ENCODE measurements at places on chromosomes 4 and X. TPM values are rescaled to one million over a fixed set of nuclear protein-coding genes. Genes with fewer than 3 reads are reported as not detected.
A peak's percentile ranks its signal among the peaks of the same experiment; 100 is the strongest.

- no peak for DNase-seq
Measured at GRCh38 chrX:46330981-46331380, 214.2 kb downstream of the ZNF674 start.

The ITM2A gene
- 749 TPM for polyA plus RNA-seq

- DNase-seq: no peak
Measured at GRCh38 chr4:41418444-41418843, 119.5 kb upstream of the LIMCH1 start.

The APBB2 gene
- polyA plus RNA-seq: 41.8 TPM

DNA sequence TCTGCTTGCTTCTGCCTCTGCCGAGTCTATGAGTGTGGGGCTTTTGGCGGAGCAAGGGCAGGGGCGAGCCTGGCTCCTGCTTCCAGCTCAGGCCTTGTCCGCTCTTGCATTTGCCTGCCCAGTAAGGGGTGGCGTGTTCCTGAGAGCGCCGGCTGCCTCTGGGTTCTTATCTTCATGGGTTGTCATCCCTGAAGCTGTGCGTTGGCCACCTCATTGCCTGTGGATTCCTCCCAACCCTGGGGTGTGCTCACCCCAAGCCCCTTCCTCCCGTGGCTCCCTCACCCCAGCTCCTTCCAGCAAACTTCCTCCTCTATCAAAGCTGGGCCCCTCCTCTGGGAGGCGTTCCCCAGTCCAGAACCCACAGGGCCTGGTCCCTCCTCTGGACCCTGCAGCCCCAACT is 17.5 kb downstream of the SH3BP2 start:
- no peak for DNase-seq

The AFP gene
- polyA plus RNA-seq: 2.6 TPM

DNA sequence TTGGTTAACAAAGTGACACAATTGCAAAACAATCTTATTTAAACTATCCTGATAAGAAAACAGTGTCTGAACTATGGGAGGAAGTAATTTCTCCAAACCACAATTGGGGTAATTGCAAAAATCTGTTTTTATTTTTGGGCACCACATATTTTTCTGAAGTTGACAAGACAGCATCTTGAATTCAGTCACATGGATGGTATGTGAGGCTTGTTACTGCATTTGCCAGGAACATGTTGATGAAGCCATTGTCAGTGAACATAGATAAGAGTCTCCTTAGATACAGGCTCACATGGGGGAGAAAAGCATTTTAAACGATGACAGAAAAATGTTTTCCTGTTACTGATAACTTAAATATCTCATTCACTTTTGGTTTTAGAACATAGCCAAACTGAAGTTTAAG is 5.5 kb upstream of the USP53 start:
- DNase-seq: no peak

The COX7B gene
- polyA plus RNA-seq: 270 TPM

GRCh38 chr4:40046311-40046980 is 10.2 kb upstream of the N4BP2 start:
- peak; percentile 31 for DNase-seq

The SLC9A7 gene
- 12.4 TPM for polyA plus RNA-seq

The RELL1 gene
- polyA plus RNA-seq: 14.1 TPM

Data from muscle of arm (tissue), 14 donors.